ENCODE measurements at places on chromosomes 5 and 9.

DNA sequence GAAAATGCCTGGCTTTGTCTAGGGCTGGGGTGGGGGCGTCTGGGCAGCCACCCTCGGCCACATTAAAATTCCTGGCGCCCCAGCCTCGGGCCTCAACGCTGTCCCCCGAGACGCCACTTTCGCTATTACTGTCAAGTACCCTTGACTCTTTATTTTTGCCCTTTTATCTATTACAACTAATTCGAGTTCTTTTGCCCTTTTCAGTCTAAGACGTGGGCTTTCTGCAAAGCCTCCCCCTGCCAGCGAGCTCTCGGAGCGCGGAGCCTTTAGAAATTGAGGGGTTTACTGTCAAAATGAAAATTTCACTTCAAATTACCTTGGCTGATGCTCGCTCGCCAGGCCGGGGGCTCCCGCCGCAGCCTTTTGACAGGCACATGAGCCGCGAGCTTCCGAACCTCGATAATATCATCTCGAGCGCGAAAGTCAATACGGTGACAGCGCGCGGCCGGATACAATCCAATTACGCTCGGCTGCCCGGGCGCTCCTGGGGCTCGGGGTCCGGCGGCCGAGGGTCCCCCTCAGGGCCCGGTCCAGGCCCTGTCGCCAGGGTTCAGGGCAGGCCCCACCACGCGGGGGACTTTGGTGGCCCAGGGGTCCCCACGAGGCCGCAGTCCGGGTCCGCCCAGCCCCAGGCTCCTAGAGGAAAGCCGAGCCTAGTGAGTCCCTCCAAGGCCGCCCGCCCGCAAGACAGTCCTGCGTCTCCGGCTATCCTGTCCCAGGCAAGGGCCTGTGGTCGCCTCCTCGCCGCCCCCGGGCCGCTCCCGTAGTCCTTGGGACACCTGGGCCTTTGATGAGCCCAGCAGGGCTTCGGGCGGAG lies 6.7 kb downstream of the IRX4 start:
- DNase-seq, result no peak

GRCh38 chr5:131262953-131263541 lies 806 bp upstream of the CDC42SE2 start:
- DNase-seq, result no peak

- no peak for DNase-seq
These were observed 45.1 kb downstream of the BNC2 start for GRCh38 chr9:16825331-16825725.

GRCh38 chr5:96629774-96630173 lies 32.4 kb upstream of the CAST start:
- no peak for DNase-seq

GRCh38 chr9:112836394-112836793 lies 54.3 kb downstream of the SLC46A2 start:
- no peak for DNase-seq

All from right renal pelvis (tissue), 4 donors.